ENCODE measurements at places on chromosomes 3 and 15.

DNA sequence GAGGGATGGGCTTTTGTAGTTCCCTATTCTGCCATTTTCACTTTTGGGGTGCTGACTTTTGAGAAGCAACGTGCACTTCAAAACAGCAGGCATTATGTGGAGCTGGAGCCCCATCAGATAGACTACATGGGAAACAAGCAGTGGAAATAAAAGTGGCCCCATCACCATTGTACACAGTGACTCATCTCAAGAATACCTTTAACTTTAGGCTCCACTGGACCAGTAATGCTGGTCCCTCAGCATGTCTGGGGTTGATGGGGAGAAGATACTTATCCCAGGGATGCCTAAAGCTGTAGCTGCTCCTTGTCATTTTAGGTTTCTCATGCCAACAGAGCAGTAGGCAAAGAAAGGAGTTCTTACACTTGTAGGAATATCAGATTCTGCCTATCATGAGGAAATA, 45.0 kb downstream of the LSM3 start:
- no peak for DNase-seq

DNA sequence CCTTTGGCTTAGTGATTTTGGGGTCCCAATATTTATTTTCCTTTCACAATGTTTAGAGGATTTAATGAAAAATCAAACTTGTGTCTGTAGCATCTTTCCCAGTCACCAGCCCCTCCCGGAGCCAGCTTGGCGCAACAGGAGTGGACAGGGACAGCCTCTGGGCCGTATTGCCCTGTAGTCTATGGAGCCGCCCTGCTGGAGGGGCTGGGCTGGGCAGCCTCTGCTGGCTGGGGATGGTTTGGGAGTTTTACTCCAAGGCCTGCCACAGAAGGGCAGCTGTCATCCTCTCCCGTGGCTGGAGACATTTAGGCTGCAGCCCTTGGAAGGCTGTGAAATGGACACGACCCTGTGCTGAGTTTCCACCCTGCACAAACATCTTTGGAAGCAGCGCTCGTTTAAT, 89.4 kb upstream of the RGMA start:
- DNase-seq = no peak

- no peak for DNase-seq
Observed at GRCh38 chr15:75167588-75168350, 33.9 kb upstream of the C15orf39 start.

- DNase-seq = no peak
Observed at GRCh38 chr15:55241186-55241585, 44.4 kb upstream of the RSL24D1 start.

GRCh38 chr3:185250247-185250646, 3.6 kb downstream of the EHHADH start:
- no peak for DNase-seq

- DNase-seq = no peak
Observed at GRCh38 chr3:30692498-30693130, 86.2 kb downstream of the TGFBR2 start.
